Naive thymus-derived CD4-positive, alpha-beta T cell (primary cell): ENCODE measurements at places on chromosomes 7 and 10. TPM values are rescaled to one million over a fixed set of nuclear protein-coding genes. Genes with fewer than 3 reads are reported as not detected.

The EBF3 gene
- total RNA-seq: not detected

The ATRNL1 gene
- total RNA-seq: 0.46 and 0.69 TPM in 2 replicates

The FLNC gene
- not detected for total RNA-seq

The SCRN1 gene
- 1.7 and 2.3 TPM in 2 replicates for total RNA-seq

The SSC4D gene
- total RNA-seq: not detected

The TBXAS1 gene
- 4.4 and 7.4 TPM in 2 replicates for total RNA-seq

DNA sequence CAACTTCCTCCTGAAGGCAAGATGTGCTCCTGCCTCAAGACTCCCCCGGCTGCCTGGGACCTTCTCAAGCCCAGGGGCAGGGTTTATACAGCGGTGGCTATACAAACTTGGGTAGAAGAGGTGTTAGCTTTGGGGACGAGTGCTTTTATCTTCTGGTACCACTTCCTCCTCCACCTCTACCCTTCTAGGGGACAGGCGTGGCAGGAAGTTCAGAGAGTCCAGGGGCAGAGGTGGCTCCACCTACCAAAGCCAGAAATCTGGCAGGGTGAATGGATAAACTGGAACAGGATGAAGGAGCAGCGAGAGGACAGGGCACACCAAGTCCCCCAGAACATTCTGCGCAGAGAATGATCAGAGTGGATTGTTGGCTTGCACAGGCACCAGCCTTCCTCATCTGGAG lies 24.0 kb upstream of the TM9SF3 start:
- DNase-seq: no peak

GRCh38 chr7:50512384-50512783 lies 52.8 kb downstream of the DDC start:
- DNase-seq: no peak

GRCh38 chr10:30463944-30464451 lies 30.0 kb downstream of the MAP3K8 start:
- no peak for DNase-seq

DNA sequence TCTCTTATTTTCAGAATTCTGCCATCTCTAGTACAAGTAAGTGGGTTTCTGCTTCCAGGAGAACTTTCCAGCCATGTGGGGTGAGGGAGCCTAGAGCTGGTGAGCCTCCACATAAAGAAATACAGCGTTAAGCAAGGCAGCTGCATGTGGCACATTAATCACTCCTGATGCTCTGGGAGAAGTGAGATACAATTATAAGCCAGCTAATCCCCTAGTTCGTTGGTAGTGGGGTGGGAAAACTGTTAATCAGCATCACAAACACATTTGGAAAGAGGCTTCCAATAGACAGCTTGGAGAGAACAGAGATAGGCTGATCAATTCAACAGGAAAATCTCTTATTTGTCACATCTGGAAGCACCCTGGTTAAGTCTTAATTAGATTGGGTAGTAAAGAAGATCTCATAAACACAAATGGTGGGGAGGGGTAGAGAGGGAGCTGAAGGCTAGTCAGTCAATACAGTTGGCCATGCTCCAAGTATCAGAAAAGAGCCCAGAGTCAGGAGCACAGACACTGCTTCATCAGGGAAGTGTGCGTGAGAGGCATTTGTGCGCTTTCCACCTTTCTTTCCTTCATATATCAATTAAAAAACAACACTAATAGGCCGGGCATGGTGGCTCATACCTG lies 130.6 kb downstream of the SORCS1 start:
- DNase-seq: no peak

GRCh38 chr10:24468281-24468751 lies 255.4 kb downstream of the ARHGAP21 start:
- DNase-seq: no peak

DNA sequence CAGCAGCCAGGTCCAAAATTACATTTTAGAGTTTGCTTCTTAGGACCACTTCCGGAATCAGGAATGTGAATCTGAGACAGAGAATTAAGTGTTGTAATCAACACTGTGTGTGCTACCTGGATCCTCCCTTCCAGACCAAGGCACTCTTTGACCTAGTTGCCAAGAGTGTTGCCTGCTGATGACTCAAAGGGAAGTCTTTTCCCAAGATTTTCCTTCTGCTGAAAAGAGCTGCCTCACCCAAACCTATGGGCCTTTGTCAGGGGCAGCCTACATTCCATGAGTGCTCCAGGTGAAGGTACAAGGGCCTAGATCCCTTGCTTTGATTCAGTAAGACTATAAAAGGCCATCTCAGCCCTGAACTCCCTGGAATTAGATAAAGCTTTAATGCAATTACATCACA lies 712.5 kb upstream of the ANKRD30A start:
- DNase-seq: no peak

GRCh38 chr7:96219378-96220130 lies 102.3 kb downstream of the SLC25A13 start:
- DNase-seq: no peak

- no peak for DNase-seq
These were observed 35.5 kb downstream of the GOT1 start for GRCh38 chr10:99394761-99395386.
